SK-MEL-5 (cell line): ENCODE measurements at places on chromosomes 3 and 15.

- DNase-seq = peak; percentile 37
Measured at GRCh38 chr15:96331945-96332636, 1.6 kb downstream of the NR2F2 start.

DNA sequence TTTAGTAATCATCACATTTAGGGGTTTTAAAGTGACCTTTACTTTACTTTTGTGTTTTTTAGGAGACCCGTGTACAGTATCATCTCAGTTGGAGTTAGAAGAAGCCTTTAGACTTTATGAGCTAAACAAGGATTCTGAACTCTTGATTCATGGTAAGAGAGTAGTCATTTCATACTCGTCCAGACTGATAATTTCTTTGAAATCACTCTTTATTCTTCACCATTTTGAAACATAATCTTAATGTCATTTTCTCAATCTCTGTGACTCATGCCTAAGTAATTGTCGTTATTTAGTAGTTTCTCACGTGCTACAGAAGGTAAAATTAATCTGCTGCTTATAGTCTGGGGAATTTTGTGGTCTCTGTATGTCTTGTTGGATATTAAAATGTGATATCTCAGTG lies 37.7 kb downstream of the PRKCI start:
- DNase-seq = no peak

DNA sequence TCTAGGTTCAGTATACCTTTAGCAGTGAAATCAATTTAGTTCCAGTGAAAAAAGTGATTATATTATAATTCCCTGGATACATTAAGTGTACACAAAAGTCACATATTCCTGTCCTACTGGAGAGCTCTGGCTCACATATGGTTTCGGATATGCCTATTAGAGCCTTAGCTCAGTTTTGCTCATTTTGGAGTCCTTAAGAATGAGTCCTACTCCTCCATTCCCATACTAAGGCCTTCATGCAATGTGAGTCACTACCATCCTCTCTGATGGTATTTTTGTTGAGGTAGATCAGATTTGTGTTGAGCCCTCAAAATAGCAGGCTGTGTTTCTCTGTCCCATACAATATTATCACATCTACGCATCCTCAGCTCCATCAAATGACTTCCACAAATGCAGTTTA lies 294.2 kb upstream of the COL8A1 start:
- no peak for DNase-seq

GRCh38 chr3:184040010-184040409 lies 8.5 kb downstream of the HTR3D start:
- peak; percentile 82 for DNase-seq

DNA sequence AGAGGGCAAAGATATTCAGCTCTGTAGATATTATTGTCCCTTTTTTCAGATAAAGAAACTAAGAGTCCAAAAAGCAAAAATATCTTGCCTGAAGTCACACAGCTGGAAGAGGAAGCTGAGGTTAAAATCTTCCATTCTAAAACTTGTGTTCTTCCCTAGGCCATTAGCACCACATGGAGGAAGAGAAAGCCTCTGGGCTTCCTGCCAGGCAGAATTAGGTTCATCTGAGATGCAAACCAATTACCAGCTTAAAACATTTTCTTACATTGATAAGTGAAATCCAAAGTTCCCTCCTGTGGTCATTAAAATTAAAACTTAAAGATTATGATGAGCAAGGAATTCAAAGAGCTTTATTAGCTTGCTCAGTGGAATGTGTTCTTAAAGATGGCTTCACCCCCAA lies 235.3 kb upstream of the SETMAR start:
- DNase-seq = no peak

DNA sequence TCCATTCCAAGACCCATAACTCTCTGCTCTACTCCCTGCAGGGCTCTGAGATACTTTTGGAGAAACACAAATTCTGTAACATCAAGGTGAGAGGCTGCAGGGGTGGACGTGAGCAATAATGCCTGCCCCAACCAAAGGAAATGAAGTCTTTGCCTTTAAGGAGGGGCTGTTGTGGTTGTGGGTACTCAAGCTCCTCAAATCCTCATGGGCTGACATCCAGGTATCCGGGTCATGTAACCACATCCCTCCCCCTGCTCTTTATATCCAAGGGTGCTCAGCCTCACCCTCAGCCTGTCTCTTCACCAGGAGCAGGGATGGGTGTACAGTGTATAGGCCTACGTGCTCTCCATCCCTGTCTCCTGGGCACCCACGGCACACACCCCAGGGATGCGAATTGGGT lies 32.3 kb downstream of the NOX5 start:
- no peak for DNase-seq

- DNase-seq = no peak
Measured at GRCh38 chr15:65603134-65603533, 7.8 kb downstream of the INTS14 start.

- no peak for DNase-seq
Measured at GRCh38 chr15:26660241-26660640, 112.6 kb downstream of the GABRB3 start.

GRCh38 chr15:68795298-68795848 lies 25.3 kb downstream of the ANP32A start:
- DNase-seq = no peak

DNA sequence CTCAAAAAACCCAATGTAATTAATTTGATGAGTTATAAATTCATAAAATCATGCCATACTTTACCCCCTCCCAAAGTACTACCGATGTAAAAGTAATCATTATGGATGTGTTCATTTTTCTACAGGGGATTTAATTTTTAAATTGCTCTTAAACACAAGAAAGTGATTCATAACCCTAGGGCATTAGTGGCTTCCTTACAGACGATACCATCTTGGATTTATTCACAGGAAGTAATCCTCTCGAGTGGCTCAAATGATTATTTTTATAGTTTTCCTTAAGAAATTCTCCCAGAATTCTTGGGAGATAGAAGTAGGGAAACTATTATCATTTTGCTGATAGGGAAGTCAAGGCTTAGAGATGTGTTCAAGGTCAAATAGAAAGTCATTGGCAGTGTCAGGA lies 80.9 kb downstream of the PEX5L start:
- DNase-seq = no peak

- DNase-seq = no peak
Measured at GRCh38 chr15:90376789-90377188, 11.3 kb upstream of the IQGAP1 start.

DNA sequence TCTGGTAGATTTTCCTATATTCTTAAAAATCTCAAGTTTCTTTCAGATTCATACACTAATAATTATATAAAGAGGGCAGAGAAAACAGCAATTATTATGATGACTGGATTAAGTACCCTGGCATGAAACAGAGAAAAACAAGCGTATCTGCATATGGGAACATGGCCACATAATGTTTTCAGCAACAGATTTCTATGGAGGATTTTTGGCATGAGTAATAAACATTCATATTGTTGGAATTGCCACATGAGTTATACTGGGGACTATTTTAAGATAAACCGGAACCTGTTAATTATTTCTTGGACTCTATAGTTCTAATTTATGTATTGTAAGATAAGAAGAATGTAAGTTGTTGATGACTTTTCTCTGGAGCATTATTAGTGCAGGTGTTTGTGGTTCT lies 112.7 kb downstream of the OXSM start:
- no peak for DNase-seq

DNA sequence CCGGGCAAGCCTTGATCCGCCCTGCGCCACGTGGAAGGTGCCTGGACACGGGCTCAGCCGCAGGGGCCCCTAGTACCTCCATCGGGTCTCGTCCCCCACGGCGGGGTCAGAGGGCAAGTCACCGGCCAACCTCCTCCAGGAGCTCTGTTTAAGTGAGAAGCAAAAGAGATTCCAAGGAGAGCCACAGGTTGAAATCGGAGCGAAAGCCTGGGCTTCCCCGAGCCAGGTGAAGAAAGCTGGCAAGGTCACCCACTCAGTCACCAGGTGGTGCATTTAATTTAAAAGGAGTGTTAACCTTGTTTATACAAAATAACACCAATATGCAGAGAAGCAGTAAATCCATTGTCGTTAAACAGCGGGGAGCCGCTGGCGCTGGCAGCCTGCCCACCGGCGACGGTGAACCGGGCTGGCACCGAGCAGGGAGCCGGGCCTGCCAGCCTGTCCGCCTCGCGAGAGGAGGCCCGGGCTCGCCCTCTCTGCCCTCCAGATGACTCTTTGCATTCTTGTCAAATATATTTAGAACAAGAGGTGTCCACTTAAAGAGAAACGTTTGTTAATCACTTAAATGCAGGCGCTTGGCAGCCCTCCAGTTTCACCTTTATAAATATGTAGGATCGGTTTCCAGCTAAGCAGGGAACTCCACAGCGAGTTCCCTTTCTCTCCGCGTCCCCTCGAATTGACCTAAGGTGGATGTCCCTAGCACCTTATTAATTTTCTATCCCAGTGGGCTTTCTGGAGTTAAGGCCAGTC lies 277.3 kb upstream of the NR2F2 start:
- no peak for DNase-seq

GRCh38 chr3:138879541-138880380 lies 45.0 kb upstream of the PIK3CB start:
- DNase-seq = no peak

GRCh38 chr3:72617424-72618024 lies 230.7 kb downstream of the SHQ1 start:
- DNase-seq = no peak

DNA sequence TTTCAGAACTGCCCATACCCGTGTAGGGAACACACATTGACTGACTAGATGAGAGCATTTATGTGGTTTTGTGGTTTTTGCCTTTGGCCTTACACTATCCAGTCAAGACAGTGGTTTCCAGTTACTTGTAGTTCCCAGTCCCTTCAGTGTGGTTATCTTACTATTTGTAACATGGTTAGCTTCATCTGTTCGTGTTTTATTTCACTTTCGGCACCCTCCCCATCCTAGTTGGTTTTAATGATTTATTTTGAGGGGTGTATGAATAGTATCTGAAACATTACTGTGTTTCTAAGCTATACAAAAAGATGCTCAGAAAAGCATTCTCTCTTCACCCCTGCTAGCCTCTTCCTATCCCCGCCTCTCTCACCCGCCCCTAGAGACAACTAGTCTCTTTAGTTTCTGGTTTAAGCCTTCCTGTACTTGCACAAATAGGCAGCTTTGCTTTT lies 14.1 kb downstream of the LYSMD4 start:
- no peak for DNase-seq

DNA sequence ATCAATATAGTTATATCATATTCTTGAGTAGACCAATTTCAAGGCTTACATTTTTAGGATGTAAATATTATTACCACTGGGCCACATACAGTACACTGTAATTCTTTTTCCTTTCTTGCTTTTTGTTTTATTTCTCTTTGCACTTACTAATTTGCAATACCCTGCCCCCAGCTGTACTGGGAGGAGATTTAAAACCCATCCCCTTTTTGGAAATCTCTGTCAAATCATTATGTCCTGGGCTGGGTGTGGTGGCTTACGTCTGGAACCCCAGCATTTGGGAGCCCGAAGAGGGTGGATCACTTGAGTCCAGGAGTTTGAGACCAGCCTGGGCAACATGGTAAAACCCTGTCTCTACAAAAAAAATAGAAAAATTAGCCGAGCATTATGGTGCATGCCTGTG lies 16.2 kb downstream of the ZBTB11 start:
- no peak for DNase-seq

GRCh38 chr3:60759439-60759838 lies 491.8 kb downstream of the FHIT start:
- DNase-seq = no peak

DNA sequence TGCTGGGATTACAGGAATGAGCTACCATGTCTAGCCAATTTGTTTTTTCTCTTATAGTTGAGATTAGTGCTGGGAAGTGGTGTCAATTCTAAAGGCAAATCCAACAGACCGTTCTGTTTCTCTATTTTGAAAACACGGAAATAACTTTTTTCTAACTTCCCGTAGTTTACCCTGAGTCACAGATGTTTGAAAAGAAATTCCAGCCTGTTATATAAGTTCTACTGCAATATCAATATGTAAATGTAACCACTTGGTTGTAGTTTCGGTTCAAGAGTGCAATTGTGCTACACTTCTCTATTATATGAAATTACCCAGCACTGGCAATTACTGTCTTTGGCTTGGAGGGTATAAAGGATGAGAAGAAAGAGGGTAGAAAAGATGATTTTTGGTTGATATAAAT lies 22.3 kb upstream of the GNB4 start:
- no peak for DNase-seq

DNA sequence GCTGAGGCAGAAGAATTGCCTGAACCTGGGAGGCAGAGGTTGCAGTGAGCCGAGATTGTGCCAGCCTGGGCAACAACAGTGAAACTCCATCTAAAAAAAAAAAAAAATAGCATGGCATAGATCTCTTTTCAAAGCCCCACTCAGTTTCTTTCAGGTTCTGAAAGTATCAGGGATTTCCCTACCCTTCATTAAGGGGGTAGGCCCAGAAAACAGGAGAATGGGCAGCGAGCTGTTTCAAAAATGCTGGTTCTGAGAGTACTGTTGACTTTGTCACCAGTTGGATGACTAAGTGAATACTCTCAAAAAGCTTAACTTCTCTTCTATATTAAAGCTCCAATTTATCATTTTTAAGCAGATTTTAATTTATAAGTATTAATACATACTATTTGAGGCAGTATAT lies 72.8 kb downstream of the ARHGAP31 start:
- no peak for DNase-seq

- DNase-seq = no peak
Measured at GRCh38 chr15:31179693-31180092, 78.2 kb upstream of the TRPM1 start.

DNA sequence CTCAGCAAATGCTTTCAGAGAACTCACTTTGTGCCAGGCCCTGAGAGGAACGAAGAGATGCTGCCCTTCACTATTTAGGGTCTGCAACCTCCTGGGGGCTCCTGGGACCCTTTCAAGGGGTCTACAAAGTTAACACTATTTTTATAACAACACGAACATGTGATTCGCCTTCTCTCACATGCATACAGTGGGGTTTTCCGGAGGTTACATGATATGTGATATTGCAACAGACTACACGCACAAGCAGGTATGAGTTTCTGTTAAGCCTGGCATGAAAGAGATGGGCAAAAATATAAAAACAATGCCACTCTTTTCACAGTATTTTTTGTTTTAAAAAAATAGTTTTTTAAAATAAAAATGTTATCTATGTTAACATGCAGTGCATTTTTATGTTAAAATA lies 10.3 kb downstream of the STARD5 start:
- no peak for DNase-seq

GRCh38 chr15:78950902-78951840 lies 6.3 kb upstream of the CTSH start:
- peak; percentile 31 for DNase-seq

DNA sequence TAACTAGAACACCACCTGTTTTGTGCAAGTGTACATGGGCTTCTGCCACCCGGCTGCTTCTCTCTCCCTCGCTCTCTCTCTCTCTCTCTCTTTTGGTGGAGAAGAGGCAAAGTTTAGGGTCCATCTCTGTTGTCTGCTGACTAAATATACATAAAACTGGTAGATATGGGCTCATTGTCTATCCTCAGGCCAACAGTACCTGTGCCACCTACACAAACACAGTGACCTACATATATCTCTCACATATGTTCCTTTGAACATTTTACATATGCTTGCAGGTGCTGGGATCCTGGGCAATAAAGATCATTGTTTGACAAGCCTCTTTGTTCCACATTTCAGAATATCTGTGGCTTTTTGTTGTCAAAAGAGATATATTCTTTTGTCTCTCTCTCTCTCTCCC lies 256.3 kb upstream of the KCNH8 start:
- no peak for DNase-seq
